ENCODE measurements at places on chromosomes 11 and 22. TPM values are rescaled to one million over a fixed set of nuclear protein-coding genes. Genes with fewer than 3 reads are reported as not detected.

DNA sequence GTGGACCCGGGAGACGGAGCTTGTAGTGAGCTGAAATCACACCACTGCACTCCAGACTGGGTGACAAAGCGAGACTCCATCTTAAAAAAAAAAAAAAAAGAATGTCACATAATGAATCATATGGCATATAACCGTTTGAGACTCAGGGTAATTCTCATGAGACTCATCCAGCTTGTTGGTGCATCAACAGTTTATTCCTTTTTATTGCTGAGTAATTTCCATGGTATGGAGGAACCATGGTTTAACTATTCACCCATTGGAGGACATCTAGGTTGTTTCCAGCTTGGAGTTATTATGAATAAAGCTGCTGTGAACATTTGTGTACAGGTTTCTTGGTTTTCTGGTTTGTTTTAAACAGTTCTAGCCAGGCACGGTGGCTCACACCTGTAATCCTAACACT, 25.3 kb downstream of the PPARA start:
- H3K4me3 ChIP-seq = no peak overlapping the region
- H3K36me3 ChIP-seq = peaks cover 40% of the 10 kb centered on the region
- peaks cover 22% of the 10 kb centered on the region for H3K4me1 ChIP-seq
- H3K27me3 ChIP-seq = no peaks in the 10 kb centered on the region
- DNase-seq = no peak

DNA sequence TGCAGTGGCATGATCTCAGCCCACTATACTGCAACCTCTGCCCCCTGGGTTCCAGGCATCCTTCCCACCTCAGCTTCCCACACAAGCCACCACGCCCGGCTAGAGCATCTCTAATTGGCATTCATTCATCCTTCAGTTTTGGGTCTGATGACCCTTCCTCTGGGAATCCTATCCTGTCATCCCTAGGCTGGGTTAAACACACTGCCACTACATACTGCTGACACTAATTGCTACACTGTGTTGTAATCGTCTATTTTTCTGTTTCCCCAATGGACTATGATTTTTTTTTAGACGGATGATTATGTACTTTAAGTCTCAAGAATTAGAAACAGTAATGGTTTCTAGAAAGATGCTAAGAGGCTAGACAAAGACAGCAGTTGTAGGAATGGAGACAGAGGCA, 62.8 kb downstream of the DEUP1 start:
- no peak overlapping the region for H3K4me3 ChIP-seq
- H3K4me1 ChIP-seq = no peaks in the 10 kb centered on the region
- H3K36me3 ChIP-seq = no peaks in the 10 kb centered on the region
- no peak for DNase-seq
- no peak overlapping the region for H3K27ac ChIP-seq

GRCh38 chr11:81839016-81839415, 894.6 kb downstream of the FAM181B start:
- no peak overlapping the region for H3K27ac ChIP-seq
- H3K27me3 ChIP-seq = no peaks in the 10 kb centered on the region
- H3K36me3 ChIP-seq = peaks cover 8% of the 10 kb centered on the region

GRCh38 chr11:447923-448731, 2.0 kb upstream of the PTDSS2 start:
- peaks cover 5% of the 10 kb centered on the region for H3K36me3 ChIP-seq
- peak overlapping the region; percentile 94 for H3K4me3 ChIP-seq
- H3K4me1 ChIP-seq = peaks cover 15% of the 10 kb centered on the region
- peaks cover 3% of the 10 kb centered on the region for H3K27me3 ChIP-seq

Gene TENM4
- total RNA-seq = not detected

Gene SLC22A25
- total RNA-seq = not detected

Gene GPHA2
- total RNA-seq = not detected

Gene ADAMTS8
- total RNA-seq = not detected

Measured in activated naive CD8-positive, alpha-beta T cell treated with anti-CD3 and anti-CD28 coated beads, Interleukin-2, amount 10 ng/mL, durations not matched to agents 7 days and 5 days (primary cell).